Dorsolateral prefrontal cortex (tissue), 122 donors: ENCODE measurements at places on chromosomes 16 and 17. TPM values are rescaled to one million over a fixed set of nuclear protein-coding genes. Genes with fewer than 3 reads are reported as not detected.

ASPA gene
- 36.3 TPM for total RNA-seq

SERPINF2 gene
- total RNA-seq: 2.3 TPM

KRT39 gene
- total RNA-seq: not detected

TBX2 gene
- 4.9 TPM for total RNA-seq

METRNL gene
- total RNA-seq: 16.6 TPM

PLCG2 gene
- 7.2 TPM for total RNA-seq

CCDC47 gene
- 79.3 TPM for total RNA-seq

CSH2 gene
- total RNA-seq: not detected

FOXC2 gene
- 0.59 TPM for total RNA-seq

KCNJ2 gene
- 32.6 TPM for total RNA-seq

HIRIP3 gene
- total RNA-seq: 18.1 TPM

TP53TG3B gene
- total RNA-seq: not detected

NOXO1 gene
- total RNA-seq: 1.6 TPM

CCR7 gene
- not detected for total RNA-seq

NPIPA1 gene
- 198 TPM for total RNA-seq

LHX1 gene
- total RNA-seq: 0.48 TPM

TRPV2 gene
- 16.4 TPM for total RNA-seq

UMOD gene
- not detected for total RNA-seq

SLFN14 gene
- not detected for total RNA-seq

SOST gene
- not detected for total RNA-seq
